ENCODE measurements at places on chromosomes 16 and 17. TPM values are rescaled to one million over a fixed set of nuclear protein-coding genes. Genes with fewer than 3 reads are reported as not detected.
A peak's percentile ranks its signal among the peaks of the same experiment; 100 is the strongest.

Gene TMEM114
- not detected for total RNA-seq

Gene EFCAB5
- not detected for total RNA-seq

Gene AOC2
- 0.79 TPM for total RNA-seq

Gene TP53TG3F
- total RNA-seq: not detected

Gene RPRML
- not detected for total RNA-seq

Gene SLC6A2
- total RNA-seq: 0.26 TPM

Gene NHLRC4
- total RNA-seq: under 0.01 TPM

Gene KRTAP4-1
- total RNA-seq: not detected

Gene TRIM72
- total RNA-seq: under 0.01 TPM

Gene EVI2A
- not detected for total RNA-seq

Gene SERPINF2
- 0.79 TPM for total RNA-seq

Gene KRT31
- 0.26 TPM for total RNA-seq

DNA sequence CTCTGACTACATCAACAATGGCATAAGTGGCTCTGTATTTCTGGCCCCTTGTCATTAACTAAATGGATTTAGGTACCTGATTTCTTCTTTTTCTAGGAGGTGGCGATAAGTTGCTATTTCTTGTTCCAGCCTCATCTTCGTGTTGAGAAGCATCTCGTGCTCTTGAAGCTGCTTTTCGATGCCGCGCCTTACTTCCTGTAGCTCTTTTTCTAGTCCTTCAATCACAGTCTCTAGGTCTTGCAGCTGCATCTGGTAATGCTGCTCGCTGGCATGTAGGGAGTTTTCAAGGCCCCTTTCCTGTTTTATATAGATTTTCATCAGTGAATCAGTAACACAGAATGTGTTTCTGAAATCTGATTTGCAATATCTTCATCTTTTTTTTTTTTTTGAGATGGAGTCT lies 5.1 kb downstream of the KRT222 start:
- DNase-seq: no peak

DNA sequence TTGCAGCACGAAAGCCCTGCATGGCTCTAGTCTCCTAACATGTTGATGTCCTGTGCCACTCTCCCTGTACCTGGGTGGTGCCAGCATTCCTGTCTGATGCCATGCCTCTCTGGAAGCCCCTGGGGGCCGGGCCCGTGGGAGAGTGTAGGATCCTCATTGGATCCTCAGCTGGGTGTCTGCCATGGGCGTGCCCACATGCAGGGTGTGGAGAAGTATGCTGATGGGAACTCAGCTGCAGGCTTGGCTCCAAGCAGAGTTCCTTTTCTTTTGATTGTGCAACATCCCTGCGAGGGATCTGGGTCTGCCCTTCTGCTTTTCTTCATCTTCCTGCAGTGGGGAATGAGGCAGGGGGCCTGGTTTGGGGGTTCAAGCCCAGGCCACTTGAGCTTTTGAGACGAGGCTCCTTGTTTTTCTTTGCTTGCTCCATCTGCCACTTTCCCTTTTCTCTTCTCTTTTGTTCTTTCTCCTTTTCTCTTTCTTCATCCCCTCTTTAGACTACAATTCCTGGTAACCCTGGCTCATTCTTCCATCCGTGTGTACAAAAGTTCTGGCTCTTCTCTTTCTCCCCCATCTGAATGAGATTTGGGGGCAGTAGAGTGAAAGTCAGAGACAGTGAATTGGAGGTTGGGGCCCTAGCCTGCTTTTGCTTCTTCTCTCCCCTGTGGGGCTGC lies 32.9 kb downstream of the KSR1 start:
- peak; percentile 33 for DNase-seq

DNA sequence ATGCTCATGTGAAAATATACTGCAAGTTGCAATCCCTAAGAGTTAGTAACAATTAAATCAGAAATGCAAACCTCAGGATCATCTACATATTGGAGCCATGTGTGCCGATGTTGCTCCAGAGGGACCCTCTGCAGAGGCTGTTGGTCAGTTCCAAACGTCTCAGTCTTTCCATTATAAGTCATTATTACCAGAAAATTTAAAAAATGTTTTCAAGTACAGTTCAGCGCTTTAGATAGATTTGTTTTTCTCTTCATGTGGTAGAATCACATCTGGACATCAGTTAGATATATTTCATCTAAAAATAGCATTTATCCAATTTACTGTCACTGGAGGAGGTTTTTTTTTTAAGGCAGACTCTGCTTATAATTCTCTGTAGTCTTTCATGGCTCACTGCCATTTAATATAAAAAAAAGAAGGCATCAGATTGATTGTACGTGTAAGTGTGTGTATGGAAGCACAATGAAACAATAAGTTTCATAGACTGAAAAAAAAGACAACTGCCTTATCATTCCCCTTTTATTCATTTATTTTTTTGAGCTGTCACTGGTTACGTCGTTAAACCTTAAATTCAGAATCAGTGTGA lies 46.1 kb upstream of the MARCHF10 start:
- DNase-seq: no peak

- DNase-seq: no peak
Observed at GRCh38 chr16:81706327-81707295, 72.5 kb upstream of the PLCG2 start.

- DNase-seq: no peak
Observed at GRCh38 chr17:15456496-15456895, 10.9 kb downstream of the CDRT4 start.

DNA sequence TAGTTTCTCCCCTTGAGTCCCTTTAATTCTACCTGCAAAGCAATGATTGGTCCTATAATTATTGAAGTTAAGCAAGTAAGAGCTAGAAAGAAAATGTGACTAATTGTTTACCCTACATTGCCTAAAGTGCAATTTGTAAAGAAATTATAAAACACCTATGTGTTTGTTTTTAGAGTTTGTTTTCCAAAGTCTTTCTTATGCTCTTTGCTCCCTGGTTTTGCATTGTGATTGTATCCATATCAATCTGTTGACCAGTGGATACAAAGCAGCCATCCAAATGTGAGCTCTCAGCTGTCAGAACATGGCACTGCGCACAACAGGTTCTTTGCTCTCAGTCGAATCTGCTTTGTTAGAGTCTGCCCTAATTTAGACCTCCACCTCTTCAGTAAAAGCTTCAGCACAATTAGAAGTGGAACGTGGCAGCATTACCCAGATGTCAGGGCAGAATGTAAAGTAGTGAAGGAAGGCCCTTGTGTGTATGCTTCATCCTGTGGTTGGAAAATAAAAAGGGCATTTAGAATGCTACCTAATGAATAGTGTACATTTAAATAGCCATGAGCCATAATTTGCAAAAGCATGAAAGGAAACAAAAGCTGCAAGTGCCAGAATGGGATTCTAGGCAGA lies 70.5 kb downstream of the AATF start:
- DNase-seq: no peak

DNA sequence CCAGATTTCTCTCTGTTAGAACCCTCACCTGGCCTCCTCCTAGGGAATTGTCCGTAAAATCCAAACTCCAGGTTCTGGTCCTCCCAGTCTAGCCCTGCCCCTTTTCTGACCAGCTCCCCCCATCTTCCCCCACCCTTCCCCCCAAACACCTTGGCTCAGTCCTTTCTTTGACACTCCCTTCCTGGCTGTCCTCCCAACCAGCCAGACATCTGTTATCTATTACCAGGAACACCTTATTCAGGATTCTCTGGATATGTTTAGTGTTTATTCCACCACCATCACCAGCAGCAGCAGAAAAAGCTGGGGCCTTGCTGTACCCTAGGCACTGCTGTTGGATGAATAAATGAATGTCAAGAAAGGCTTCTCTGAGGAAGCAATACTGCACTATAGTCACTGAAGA lies 4.0 kb upstream of the CMTM3 start:
- no peak for DNase-seq

DNA sequence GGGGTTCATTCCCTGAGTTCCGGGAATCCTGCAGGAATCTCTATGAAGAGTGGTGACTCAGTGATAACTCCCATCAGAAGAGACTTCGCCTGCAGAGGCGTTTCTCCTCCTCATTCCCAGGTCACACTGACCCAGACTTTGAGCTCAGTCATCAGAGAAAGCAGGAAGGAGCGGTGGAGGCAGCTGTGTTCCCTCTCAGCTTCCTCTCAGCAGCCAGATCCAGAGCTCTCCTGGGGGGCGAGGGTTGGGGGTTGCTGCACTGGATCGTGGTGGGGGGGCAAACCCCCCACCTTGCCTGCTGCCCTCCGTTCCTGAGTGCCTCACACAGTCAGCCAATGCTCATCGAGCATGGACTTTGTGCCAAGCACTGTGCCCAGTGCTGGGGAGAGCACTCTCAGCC lies 271.2 kb downstream of the CBLN1 start:
- DNase-seq: no peak

GRCh38 chr17:17551361-17551760 lies 40.1 kb downstream of the PEMT start:
- no peak for DNase-seq

- DNase-seq: no peak
Observed at GRCh38 chr16:89015271-89015859, 38.4 kb upstream of the CBFA2T3 start.

DNA sequence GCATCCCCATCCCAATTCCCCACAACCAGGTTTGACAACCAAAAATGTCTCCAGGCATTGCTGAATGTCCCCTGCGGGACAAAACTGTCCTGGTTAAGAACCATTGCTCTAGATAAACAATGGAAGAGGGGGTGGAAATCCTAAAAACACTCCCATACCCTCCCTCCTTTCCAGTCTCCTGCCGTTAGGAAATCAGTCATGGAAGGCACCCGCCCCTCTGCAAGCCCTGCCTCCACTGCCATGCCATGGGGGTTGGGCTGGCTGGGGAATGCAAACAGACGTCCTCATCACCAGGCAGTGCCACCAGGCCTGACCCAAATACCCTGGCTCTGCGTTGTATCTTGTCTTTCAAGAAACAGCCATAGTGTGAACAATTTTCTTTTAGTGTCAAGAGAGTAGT lies 57.5 kb downstream of the CYTH1 start:
- DNase-seq: no peak

- no peak for DNase-seq
Observed at GRCh38 chr16:82769845-82770244, 143.1 kb downstream of the CDH13 start.

GRCh38 chr16:75942936-75943335 lies 216.6 kb upstream of the CPHXL start:
- DNase-seq: no peak

GRCh38 chr16:82042846-82043245 lies 7.8 kb downstream of the HSD17B2 start:
- no peak for DNase-seq

GRCh38 chr16:85965125-85965524 lies 66.2 kb downstream of the IRF8 start:
- DNase-seq: no peak

DNA sequence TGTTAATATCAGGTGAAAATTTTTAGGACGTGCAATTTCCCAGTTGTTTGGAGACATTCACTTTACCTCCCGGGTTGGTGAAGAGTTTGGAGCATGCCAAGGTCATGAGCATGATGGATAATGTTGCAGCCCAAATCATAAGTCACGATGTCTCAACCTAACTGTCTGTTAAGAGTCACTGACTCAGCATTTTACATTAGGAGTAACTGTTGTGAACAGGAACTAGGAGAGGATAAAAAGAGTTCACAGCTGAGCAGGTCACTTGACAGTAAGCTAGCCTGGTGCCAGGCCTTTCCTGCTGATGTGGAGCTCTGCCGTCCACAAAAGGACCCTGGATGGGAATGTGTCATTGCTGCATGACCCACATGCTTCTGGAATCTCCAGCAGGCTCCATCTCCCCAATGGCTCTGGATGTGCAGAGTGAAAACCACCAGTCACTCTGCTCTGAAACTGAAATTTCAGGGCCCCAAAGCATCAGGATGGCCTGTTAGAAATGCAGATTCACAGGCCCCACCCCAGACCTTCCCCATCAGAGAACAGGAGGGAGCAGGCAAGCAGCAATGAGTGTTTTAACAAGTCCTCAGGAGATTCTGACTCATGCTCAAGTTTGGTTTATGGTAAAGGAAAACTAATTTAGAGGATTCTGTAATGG lies 371.6 kb upstream of the MAF start:
- DNase-seq: peak; percentile 13

GRCh38 chr17:69323806-69324205 lies 3.1 kb downstream of the ABCA5 start:
- DNase-seq: no peak

DNA sequence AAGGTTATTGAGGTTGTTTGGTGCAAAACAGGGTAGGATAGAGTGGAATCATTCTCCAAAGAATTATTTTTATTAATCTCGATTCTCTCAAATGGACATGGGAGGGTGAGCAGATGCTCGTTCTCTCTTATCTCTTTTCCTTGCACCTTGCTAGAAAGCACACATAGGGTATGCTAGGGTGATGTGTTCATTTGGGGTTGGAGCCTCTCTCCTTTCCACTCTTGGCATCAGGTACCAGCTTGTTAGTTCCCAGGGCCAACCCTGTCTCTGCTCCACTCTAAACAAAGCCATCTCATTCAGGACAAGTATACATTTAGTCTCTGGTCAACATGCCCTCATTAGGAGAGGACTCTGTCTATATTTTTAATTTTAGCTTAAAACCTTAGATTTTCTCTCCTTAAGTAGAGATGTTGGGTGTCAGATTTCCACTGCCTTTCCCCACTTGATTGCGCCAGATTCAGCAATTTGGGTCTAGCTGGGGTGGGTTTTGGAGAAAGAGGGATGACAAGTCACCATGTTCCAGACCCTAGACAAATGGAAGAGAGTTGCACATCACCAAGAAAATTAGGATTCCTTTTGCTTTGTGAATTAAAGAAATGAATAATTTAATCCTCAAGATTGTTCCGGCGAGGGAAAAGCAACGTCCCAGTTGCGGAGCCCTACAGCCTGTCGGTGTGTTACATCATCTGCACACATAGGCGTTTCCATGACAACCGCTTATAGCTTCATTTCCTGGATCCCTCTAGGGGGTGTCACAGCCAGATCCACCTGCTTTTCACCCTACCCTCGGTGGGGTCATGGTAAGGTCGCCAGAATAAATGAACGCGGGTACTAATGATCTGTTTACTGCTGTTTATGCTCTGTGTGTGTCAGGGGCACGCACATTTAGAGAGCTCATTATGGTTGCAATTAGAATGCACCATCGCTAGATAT lies 41.6 kb downstream of the SNX11 start:
- DNase-seq: no peak

All from bronchial epithelial cell (primary cell).